ENCODE measurements at places on chromosomes 1 and 21.

DNA sequence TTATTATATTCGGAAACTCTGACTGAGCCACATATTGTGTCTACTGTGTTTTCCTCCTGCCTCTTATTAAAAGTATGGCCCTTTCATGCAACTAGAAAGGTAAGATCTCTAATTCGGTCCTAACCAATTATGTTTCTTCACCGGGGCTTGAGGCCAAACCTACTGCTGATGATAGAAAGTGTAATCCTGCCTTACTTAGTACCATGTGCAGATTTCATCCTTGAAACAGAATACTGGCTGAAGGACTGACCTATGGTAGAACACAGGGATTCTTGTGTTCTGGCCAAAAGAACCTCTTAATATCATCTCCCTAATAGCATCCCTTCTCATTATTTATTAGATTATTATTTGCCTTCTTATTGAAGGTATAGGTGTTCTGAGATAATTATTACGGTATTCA lies 72.6 kb downstream of the TOR3A start:
- DNase-seq = no peak

- no peak for DNase-seq
Measured at GRCh38 chr21:38787461-38788274, 18.1 kb upstream of the ETS2 start.

DNA sequence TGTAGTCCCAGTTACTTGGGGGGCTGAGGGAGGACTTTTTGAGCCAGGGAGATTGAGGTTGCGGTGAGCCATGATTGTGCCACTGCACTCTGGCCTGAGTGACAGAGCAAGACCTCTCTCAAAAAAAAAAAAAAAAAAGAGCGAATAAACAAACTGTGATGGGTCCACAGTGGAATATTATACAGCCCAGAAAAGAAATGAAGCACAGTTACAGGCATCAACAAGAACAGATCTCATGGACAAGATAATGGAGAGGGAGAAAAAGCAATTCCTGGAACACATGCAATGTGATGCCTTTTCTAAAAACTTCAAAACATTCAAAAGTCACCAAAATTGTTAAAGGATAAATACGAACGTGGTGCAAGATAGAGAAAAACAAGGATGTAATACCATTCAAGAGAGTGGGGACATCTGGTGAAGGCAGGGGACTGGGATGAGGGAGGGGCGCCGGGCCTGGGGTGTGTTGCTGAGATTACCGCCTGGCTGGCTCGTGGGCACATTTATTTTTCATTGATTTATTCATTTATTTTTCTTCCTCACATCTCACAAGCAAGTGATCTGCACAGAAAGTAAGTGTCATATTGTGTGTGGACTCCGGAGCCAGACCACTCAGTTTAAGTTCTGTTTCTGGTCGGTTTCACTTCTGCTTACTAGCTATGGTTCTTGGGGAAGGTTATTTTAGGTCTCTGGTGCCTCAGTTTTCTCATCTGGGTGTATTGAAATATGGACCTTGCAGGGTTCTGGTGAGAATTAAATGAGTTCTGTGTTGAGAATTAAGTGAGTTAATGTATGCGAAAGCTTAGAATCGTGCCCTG lies 30.1 kb downstream of the ABCG1 start:
- DNase-seq = no peak

- no peak for DNase-seq
Measured at GRCh38 chr1:181062836-181063428, 25.6 kb upstream of the IER5 start.

DNA sequence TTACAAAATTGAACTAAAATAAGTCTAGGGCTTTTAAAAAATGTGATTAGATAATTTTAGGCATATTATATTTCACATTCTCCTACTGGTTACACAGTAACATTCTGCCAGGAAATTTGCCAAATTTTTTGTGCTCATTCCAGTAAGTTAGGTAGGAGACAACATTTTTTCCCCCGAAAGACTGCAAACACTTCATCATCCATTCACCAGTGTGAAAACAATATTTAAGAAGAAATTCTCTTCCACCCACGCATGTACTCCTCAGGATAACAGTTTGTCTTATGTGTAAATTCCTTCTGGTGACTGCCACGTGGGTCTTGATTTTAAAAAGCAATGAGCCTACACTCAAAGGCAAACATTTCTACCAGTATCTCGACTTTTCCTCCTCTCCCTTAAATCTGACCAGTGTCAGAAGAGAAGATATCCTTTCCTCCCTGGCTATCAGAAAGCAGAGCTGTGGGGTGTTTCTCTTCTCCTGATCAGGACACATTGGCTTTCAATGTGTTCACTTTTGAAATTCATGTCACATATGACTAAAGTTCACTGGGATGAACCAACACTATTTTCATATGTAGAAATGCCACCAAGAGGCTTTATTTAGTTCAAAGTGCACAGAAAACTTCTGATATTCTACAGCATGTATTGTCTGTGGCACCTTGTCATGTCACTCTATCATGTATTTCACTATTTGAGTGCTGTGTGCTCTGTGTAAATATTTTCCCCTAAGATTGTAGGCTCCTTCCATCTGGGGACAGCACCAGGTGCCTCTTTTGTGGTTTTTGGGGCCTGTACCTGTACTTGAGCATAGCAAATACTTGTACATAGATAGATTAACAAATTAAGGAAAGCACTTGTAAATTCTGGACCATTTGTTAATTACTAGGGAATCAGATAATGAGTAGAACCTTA lies 38.6 kb downstream of the LHX9 start:
- no peak for DNase-seq

GRCh38 chr1:44223187-44223610 lies 9.9 kb downstream of the DMAP1 start:
- no peak for DNase-seq

DNA sequence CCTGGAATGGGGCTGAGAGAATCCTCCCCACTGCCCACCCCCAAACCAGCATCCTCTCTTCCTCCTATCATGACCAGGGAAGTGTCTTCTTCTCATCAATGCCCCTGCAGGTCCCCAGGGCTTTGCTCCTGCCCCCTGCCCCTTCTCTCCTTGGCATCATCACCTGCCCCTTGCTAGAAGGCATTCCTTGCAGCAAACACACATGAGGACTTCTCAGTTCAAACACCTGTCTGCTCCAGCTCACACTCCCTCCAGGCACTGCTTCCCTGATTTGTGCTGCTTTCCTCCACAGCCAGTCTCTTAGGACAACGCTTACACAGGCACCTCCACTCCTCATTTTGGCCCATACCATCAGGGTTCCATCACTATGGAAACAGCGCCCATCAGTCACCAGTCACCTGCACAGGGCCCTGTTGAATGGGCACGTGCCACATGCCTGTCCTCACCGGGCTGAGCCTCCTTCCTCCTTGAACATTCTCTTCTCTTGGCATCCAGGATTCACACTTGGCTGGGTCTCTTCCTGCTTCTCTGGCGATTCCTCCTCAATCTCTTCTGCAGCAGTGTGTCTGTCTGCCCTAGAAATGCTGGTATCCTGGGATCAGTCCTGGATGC lies 81.9 kb upstream of the EDN2 start:
- no peak for DNase-seq

DNA sequence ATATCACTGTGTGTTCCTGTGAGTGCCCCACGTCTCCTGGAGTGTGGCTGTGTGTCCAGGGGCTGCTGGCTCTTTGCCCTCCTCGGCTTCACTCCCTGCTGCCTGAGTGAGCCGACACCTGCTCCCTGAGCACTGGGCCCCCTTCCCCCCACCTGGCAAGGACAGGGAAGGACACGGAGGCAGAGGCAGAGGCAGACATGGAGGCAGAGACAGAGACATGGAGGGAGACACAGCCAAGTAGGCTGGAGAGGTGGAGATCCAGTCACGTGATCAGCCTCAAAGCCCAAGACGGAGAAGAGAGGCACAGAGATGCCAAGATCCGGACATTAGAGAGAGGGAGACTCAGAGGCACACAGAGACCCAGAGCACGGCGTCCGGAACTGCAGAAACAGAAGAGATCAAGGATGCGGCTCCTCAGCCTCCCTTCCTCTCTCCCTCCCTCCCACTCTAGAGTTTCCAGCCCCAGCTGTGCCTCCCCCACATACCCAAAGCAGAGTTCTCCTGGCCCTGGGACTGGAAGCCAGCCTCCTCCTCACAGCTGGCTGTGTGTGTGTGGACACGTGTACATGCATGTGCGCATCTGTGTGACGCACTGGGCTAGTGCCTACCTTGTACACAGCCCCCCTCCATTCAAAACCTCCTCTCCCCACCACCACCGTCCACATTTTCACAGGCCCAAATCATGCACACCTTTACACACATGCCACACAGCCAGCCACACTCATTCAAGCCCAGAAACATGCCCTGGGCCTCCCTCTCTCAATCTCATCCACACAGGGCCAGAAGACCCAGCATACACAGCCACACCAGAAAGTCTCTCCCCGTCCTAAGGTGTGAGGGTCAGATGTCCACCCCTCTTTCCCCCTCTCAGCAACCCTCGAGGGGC lies 39.1 kb upstream of the WASF2 start:
- peak; percentile 36 for DNase-seq

- DNase-seq = no peak
Measured at GRCh38 chr21:27225151-27225550, 258.3 kb upstream of the ADAMTS5 start.

Data from NCI-H1436 (cell line).